ENCODE measurements at places on chromosomes 3 and 15.

DNA sequence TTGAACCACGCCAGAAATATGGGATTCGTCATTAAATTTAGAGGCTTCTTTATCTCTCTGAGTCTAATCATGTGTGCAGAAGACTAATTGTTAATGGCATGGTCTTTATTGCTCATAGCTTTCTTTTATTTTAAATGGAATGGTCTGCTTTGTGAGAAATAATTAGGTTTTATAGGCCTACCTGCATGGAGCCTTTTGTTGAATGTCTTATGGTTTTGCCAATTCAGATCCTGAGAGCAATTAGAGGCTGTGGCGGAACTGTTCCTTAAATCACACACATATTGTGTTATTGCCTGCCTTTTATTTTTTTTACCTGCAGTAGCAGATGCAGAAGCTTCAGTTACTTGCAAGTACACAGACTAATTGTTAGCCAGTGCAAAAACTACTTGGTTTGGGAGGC lies 306.2 kb downstream of the NLGN1 start:
- no peak for DNase-seq

- no peak for DNase-seq
Measured at GRCh38 chr15:61182946-61183345, 46.2 kb downstream of the RORA start.

GRCh38 chr3:51955893-51956770 lies 951 bp downstream of the GPR62 start:
- DNase-seq: peak; percentile 78

GRCh38 chr15:64599226-64599625 lies 138.8 kb downstream of the ZNF609 start:
- DNase-seq: no peak

- DNase-seq: no peak
Measured at GRCh38 chr3:190696777-190697501, 165.6 kb downstream of the GMNC start.

DNA sequence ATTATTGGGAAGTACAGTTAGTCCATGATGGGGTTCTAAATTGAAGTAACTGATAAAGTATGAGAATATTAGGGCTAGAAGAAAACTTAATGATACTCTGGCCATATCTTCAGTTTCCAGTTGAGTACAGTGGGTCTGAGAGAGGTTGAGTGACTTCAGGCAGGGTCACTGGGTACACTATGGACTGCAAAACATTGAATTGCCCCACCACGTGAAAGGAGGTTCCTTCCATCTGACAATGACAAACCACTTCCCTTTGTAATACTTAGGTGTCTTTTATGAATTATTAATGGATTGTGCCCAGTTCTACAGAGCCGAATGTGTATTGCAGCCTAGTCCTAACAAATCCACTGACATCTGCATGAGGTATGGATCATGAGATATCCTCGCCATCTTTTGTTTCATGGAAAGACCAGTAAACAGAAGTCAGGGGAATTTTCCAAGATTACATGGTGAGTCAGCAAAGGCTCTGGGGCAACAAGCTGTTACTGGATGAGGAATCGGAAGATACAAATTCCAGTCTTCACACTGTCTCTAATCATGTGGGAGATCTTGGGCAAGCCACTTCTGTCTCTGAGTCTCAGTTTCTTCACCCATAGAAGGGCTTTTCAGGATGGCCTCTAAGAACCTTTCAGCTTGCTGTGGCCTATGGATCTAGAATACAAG lies 66.5 kb upstream of the BCL6 start:
- DNase-seq: no peak

- DNase-seq: no peak
Measured at GRCh38 chr15:57205996-57206395, 170.3 kb upstream of the CGNL1 start.

- DNase-seq: no peak
Measured at GRCh38 chr3:30344288-30344687, 262.1 kb upstream of the TGFBR2 start.

GRCh38 chr3:46470831-46471230 lies 6.1 kb upstream of the LTF start:
- no peak for DNase-seq

- no peak for DNase-seq
Measured at GRCh38 chr15:31254431-31255175, 72.0 kb upstream of the KLF13 start.

DNA sequence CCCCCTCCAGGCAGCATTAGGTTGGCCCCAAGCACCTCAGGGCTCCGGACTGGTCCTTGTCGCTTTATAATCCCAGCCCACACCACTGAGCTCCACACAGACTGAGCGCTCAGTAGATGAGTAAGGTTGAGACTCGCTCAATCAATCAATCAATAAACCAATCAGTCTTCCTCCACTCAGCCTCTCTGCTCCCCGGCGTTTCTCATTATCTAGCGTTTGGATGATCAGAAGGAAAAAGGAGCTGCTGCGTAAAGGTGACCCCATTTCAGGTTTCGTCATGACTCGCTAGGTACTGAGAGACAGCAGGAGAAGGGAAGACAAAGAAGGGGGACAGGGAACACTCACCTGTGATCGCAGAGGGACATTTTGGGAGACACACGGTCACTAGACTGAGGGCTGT lies 41.2 kb downstream of the ZNF710 start:
- DNase-seq: no peak

DNA sequence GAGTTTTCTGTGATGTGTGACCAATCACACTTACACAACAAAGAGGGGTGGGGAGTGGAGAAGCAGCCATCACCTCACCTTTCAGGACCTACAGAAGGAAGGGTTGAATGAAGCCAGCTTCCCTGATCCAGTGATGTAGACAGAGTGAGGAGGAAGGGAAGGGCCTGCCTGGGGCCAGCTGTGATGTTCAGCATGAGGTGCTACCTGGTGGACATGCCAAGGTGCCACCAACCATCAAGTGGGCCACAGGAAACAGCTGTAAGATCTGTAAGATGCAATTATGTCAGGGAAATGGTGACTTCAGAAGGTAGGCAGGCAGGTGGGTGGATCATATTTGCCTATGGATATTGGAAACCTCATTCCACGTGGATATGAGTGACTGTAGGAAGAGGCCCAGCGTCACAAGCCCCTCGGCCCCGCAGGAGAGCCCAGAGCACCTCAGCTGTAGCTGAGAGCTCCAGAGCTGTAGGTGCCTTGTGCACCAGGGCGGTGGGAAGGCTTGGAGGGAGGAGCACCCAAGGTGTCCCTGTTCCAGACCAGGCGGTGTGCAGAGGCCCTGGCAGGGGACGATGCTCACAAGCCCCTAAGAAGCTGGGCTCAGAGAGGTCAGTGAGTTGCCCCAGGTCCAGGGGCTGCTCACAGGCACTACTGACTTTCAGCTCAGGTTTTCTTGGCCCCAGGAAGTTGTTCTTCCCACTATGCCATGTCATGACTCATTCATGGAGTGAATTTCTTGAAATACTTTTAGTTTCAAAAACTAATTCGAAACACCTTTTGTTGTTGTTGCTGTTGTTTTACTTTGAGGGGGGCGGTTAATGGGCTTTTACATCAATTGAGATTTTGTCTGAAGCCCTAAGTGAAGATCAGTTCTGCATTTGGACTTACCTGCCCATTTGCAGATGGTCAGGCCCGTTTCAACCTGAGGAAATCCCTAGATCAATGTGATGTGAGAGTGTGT lies 94.2 kb upstream of the ALDH1A3 start:
- no peak for DNase-seq

DNA sequence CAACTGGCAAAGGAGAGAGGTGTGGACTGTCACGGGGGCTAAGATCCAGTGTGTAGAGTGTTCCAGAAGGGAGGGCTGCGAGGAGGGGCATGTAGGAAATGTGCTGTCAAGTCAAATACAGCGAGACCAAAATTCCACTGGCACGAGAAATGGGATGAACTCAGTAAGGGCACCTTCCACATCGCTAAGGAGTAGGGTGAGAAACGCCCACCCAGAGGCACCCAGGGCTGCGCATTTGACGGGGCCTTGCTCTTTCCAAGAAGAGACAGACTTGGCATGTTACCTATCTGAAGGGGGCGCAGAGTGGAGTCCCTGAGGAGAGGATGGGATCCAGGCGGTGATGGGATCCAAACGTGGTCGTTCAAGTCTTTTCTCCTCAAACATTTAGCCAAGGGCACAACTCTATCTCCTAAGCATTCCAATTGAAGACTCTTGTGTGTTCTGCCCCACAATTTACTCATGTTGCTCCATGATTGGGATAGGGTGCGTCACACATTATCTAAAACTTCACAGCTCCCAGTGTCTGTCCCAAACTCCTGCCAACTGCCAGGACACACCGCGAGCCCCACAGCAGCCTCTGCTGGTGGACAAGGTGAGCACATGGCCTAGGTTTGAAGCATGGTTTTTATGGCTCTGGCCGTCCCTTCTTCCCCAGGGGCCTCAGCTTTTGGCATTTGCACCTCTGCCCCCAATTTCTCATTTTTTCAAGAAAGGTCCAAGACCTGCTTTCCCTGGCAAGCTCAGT lies 7.6 kb downstream of the SELENOS start:
- no peak for DNase-seq

- DNase-seq: no peak
Measured at GRCh38 chr15:34993412-34993811, 5.3 kb upstream of the ZNF770 start.

- no peak for DNase-seq
Measured at GRCh38 chr15:70514251-70514650, 249.1 kb downstream of the UACA start.

GRCh38 chr3:4426782-4427344 lies 40.2 kb downstream of the SUMF1 start:
- no peak for DNase-seq

DNA sequence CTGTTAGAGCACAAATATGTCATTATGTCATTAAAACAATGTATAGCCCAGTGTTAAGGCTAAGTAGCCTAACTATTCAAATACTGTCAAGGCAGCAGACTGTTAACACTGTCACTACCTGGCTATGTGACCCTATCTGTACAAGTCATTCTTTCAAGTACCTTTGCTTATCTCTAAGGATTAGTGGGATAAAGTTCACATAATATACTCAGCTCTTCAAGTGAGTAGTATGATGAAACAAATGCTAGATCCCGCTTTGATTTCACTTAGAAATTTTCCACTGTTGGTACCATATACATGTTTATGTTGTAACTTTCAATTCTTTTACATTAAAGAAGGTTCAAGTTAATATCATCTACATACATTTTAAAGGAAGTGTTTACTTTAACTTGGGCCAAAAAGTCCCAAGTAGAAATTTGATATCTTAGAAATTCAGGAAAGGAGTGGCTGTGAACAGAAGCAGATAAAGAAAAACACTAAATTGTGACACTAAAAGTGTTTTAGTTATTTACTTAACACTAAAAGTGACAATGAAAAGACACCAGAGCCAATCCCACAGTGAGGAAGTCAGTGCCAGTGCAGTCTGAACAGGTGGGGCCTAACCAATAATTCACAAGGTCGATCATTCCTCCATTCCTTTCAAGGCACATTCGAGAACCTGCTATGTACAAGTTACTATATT lies 4.8 kb upstream of the RFX7 start:
- DNase-seq: no peak

- DNase-seq: no peak
Measured at GRCh38 chr3:130601442-130601971, 84.5 kb downstream of the COL6A6 start.

GRCh38 chr15:91992945-91993344 lies 139.4 kb downstream of the SLCO3A1 start:
- DNase-seq: no peak

- no peak for DNase-seq
Measured at GRCh38 chr3:18216996-18217395, 208.1 kb downstream of the SATB1 start.

DNA sequence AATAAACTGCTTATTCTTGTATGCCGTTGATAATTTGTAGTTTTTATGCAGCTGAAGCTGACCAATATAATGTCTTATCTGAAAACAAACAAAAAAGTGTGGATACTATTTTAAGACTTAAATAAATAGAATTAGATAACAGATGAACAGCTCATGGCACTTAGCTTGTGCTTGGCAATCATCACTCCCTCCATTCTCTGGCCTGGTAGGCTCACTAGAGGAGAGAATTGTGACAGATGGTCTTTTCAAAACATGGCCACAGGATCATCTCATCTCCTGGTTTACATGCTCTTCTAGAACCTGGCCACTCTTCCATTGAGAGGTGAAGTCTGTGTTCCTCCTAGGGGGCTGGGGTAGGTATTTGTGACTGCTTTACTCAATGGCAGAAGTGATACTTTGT lies 58.4 kb upstream of the RBP1 start:
- no peak for DNase-seq

- DNase-seq: no peak
Measured at GRCh38 chr15:52121896-52122295, 9.3 kb upstream of the BCL2L10 start.

All from ovary (tissue), 10 donors.